Cardiac septum (tissue), 1 donor: ENCODE measurements at places on chromosomes 12 and 14.
A peak's percentile ranks its signal among the peaks of the same experiment; 100 is the strongest.

GRCh38 chr12:29895966-29896365, 112.2 kb upstream of the TMTC1 start:
- DNase-seq = no peak

GRCh38 chr14:79822034-79822433, 389.3 kb downstream of the DIO2 start:
- no peak for DNase-seq

DNA sequence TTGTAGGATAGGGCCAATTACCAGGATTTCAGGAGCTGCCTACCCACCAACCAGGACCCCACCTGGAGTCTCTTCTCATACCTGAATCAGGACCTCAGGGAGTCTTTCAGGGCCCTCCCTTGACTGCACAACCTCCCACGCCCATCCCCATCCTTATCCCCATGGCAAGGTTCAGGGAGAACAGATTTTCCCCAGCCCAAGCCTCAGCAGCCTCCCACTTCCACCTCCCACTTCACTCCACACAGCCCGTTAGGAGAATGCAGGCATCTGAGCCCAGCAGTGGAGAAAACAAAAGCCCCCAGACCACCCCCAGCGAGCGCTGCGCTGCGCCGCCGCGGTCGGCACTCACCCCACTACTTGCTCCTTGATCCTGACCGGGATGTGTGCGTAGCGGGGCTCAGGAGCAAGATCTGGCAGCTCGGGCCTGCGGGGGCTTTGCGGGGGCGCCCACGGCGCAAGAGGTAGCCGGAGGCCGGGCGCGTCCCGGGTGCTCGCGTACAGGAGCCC, 1.4 kb downstream of the B4GALNT1 start:
- DNase-seq = peak; percentile 62

GRCh38 chr14:95520346-95520745, 3.9 kb upstream of the SYNE3 start:
- DNase-seq = no peak

DNA sequence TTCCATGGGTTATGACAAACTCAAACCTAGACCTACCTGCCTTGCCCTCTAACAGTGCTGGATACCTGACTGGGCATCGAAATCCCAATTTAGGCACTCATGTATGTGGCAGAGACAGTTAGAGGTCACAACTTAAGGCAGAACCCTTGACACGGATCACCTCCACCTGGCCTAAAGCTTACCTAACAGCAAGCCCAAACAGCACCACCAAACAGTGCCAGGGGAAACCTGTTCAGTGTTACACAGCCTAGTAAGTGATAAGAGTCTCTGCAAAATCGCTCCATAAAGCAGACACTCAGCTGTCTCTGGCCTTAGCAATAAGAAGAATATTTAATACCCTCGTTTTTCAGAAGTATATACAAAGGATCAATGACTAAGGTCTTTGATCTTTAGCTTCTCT, 77.8 kb downstream of the SPPL3 start:
- DNase-seq = no peak

GRCh38 chr12:119797090-119797489, 80.0 kb downstream of the CIT start:
- DNase-seq = no peak

- DNase-seq = no peak
Measured at GRCh38 chr12:19648591-19648990, 209.3 kb downstream of the AEBP2 start.

DNA sequence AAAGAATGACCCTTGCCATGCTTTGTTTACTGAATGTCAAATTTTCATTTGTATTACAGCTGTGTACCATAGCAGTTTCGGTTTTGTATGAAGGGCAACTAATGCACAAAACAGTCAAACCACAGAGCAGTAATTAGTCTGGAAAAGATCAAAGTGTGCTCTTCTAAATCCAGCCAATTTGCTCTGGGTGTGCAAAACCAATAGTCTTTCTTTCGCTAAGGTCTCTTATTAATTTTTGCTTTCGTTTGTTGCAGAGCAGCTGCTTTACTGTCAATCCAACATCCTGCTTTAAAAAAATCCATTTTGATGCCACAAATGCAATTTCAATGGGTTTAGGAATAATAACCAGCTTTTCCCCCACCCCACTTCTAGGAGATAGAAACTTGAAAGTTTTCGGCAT, 114.2 kb downstream of the BRMS1L start:
- DNase-seq = no peak

DNA sequence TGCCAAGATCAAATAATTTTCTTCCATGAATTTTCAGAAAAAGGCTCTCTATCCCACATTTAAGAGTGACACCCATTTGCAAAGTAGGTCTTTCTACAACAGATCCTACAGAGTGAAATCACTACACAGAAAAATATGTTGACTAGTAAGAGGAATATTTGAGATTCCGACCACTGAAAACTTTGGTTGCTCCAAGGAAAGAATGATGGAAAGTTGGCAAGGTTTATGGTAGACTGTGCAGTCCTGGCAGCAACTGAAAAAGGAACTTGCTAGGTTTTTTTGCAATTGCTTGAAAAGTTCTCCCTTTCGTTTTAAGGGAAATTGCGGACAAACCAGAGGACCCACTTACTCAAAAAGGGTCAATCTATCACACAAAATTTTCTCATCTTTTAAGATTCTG, 83.1 kb upstream of the TSPAN8 start:
- DNase-seq = no peak

- DNase-seq = no peak
Measured at GRCh38 chr12:130116791-130117190, 45.5 kb upstream of the FZD10 start.

GRCh38 chr12:13367973-13368372, 171.4 kb downstream of the EMP1 start:
- DNase-seq = peak; percentile 49
